ENCODE measurements at places on chromosomes 6 and 20.

- no peak for DNase-seq
Observed at GRCh38 chr6:157954150-157955117, 27.2 kb upstream of the SYNJ2 start.

DNA sequence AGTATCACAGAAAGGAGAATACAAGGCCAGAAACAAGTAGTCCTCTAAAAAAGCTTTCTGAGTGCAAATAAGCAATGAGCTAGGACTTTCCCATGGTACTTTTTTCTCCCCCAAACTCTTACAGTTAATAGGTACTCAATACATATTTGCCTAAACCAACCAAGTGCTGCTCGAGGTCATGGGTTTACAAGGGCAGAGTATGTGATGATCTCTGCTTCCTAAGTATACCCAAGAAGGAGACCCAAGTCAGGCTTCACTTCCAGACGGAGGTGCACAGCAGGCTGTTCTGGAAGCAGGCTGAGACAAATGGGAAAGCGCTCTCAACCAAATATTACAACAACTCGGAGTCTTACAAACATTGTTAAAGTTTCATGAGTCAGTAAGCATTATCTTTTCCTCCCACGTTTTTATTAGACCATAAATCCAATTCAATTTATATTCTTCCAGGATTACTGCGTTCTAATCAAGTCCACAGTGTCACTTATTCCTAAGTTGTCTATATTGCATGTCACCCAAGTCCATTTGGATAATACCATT lies 8.1 kb downstream of the FYN start:
- DNase-seq, result no peak

GRCh38 chr6:71168233-71168765 lies 120.3 kb upstream of the OGFRL1 start:
- no peak for DNase-seq

- DNase-seq, result no peak
Observed at GRCh38 chr20:49379338-49379737, 101.5 kb upstream of the ZNFX1 start.

DNA sequence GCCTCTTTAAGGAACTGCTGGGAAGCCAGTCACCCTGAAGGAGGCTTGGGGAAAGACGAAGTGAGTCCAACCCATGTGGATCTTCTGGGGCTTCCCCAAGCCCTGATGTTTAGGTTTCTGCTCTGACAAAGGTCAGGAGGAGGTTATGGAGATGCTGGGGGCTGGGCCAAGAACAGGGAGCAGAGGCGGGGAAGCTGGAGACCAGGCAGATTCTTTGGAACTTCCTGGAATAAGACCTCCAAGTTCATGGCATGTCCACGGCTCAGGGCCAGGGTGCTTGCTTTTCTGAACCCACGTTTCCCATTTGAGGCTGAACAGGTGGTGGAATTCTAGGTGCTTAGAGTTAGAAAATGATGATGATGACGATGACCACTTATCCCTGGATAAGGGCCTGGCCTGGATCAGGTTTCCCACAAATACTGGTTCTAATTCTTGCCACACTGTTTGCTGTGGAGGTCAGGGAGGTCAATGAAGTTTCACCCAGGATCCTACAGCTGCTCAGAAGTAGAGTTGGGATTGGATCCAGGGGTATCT lies 30.0 kb upstream of the TGM2 start:
- DNase-seq, result no peak

DNA sequence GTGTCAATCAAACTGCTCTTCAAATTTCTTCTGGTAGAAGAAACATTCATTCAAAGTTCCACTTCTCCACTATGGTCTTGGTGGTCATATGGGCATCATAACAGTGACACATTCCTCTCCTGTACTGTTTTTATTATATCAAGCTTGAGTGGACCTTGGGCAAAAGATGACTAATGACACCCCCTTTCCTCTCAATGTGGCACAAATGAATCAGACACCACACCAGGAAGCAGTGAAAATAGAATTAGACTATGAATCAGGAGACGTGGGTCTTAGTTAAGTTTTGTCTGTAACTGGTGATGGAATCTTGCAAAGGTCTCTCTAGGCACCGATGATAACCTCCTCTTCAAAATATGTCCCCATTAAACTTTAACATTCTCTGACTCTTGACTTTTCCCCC lies 9.0 kb upstream of the NRSN1 start:
- DNase-seq, result no peak

- no peak for DNase-seq
Observed at GRCh38 chr20:13984211-13984610, 6.2 kb downstream of the SEL1L2 start.

GRCh38 chr6:122790423-122791309 lies 1.6 kb downstream of the SMPDL3A start:
- DNase-seq, result no peak

DNA sequence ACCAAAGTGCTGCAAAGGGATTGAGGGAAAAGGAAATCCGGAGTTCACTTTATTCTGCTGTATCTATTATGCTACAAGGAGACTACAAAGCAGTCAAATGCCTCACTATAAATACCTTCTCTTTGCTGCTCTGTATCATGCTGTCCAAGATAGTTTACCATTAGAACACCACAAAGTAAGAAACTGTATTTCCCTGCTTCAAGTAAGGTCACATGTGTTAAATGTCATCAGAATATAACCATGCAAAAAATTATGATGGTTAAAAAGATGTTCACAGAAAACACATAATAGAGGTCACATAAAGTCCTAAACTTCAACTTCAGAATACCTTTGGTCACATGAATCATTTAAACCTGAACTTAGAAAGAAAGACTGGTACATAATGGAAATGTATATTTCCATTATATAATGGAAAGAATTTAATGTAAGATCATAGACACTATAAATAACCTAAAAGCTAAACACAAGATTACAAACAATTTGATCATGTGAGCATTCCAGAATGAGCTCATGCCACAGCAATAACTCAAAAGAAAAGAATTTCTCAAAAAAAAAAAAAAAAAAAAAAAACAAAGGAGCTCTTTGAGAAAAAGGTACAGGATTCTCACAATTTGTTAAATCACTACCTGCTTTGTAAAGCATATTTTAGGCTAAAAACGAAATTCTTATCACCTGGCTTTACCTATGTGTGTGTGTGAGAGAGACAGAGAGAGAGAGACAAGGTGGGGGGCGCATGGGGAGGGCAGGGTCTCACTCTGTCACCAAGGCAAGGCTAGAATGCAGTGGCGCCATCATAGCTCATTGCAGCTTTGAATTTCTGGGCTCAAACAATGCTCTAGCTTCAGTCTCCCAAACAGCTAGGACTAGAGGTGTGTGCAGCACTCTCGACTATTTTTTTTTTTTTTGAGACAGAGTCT lies 58.7 kb downstream of the KIF13A start:
- DNase-seq, result no peak

GRCh38 chr6:43837507-43837906 lies 67.5 kb downstream of the VEGFA start:
- DNase-seq, result no peak

DNA sequence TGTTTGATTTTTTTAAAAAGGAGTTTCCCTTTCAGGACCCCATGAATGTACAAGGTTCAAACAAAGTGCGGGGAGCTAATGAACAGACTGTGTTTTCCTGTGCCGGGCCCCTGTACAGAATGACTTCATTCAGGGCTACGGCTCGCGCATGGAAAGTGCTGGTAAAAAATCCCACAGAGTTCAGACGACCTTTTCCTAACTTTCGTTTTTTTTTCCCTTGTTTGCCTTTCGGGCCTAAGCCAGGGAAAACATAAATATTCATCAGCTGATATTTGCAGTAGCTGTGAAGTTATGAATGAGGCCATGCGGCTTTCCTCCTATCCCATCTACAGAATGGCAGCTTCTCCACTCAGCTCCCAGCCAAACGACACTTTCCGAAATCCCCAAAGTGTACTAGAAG lies 74.0 kb downstream of the HAO1 start:
- DNase-seq, result no peak

GRCh38 chr6:44237021-44237812 lies 9.7 kb upstream of the HSP90AB1 start:
- DNase-seq, result no peak

GRCh38 chr20:39108746-39109145 lies 146.6 kb downstream of the DHX35 start:
- DNase-seq, result no peak

- DNase-seq, result no peak
Observed at GRCh38 chr6:55456016-55456415, 123.0 kb downstream of the HMGCLL1 start.

DNA sequence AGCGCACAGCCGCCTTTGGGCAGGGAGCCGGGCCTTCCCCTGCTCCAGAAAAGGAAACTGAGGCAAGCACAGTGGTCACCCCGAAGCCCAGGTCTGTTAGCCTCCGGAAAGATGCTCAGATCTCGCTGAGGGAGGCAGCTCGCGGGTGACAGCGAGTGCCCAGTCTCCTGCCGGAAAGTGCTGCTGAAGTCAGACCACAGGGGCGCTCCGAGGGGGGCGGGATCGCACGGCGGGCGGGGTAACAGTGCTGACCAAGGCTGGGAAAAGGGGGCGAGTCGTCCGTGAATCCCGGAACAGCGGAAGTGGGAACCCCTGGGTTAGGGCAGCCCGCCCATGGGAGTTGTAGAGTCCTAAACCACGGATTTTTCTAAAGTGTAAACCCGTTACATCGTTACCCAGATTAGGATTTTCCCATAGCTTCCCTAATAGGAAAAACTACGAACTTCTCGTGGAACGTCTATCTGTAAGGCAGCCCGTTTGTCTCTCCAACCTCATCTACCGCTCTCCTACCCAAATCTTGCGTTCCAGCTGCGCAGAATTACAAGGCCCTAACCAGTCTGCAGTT lies 504 bp downstream of the VPS16 start:
- DNase-seq, result peak; percentile 9

GRCh38 chr20:23640018-23640601 lies 2.4 kb upstream of the CST3 start:
- DNase-seq, result no peak

GRCh38 chr20:32780749-32781655 lies 18.8 kb downstream of the DNMT3B start:
- DNase-seq, result no peak

GRCh38 chr20:1144401-1145172 lies 26.2 kb downstream of the PSMF1 start:
- DNase-seq, result no peak

DNA sequence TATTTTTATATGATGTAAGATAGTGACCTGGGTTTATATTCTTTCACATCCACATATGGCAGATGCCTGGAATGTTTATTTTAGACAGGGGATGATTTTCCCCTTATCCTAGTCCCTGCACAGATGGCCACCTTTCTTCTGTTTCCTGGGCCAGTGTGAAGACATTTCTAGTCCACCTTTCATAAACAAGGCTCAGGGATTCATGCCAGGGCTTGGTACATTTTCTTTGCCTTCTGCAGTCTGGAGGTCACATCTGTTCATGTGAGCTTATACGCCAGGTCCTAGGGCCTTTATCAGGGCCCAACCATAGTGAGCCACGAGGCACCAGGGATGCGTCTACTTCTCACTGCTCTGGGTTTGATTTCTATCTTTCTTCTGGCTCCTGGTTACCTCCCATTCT lies 38.0 kb upstream of the ERVFRD-1 start:
- DNase-seq, result no peak

DNA sequence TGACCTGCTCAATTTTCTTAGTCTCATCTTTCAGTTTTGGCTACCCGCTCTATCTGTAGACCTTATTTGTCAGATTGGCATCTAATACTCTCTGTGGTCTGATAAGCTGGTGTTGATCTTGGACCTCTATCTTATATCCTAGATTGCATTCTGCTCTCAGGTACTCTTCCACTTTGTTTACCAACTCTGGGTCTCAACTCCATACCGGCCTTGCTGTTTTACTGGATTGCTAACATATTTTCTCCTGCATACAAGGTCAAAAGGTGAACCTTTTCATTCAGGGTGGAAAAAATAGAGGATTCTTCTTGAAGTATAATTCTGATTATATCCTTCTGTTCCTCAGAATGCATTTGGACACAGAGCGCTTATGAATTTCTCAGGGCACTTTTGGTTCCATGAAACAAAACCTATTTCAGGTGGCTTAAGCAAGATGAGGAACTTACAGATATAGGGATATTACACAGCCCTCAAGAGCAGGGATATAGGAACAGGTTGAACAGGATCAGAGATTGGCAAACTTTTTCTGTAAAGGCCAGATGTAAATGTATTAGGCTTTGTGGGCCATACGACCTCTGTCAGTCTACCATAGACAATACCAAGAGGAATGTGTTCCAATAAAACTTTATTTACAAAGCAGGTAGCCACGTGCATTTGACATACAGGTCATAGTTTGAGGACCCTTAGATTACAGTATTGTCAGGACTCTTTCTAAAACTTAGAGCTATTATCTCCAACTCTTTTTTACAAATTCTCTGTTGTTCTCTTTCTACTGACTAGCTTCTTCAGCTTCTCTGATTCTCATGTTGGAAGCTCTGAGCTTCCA lies 2.5 kb upstream of the SH3BGRL2 start:
- DNase-seq, result no peak

DNA sequence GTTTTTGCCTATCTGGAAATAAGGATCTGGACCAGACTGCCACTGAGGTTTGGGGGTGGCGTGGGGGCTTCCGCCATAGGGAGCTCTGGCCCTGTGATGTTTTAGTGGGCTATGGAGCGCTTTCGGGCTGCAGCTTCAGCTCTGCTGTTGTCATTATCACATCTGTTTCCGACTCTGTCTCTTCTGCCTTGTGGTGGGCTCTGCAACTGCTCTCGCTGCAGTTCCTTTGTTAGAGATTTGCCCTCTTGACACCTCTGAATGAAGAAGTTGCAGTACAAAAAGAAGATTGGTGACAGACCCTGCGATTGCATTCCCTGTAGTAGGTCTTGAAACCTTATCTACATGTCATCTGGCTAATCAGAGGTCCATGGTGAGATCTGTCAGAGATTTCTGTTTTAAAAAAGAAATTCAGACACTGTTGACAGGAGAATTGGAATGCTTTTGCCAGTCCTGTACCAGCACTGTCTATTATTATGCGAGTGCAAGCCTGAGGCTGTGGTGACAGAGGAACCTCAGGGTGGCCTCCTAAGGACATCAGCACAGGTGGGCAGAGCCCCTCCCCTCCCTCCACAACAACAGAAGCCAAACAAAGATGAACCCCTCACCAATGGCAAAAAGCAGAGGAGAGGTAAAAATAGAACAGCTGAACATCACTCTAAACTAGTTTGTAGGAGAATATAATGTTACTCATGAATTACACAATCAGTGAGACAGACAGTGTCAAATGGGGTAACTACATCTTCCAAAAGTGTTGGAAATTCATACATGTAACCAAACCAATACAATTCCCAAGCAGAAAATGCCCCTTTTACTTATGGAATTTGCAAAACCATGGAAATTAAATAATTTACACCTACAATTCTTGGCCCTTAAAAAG lies 63.5 kb upstream of the DEFB112 start:
- DNase-seq, result no peak

- DNase-seq, result no peak
Observed at GRCh38 chr6:51960419-51960818, 127.0 kb downstream of the PKHD1 start.

DNA sequence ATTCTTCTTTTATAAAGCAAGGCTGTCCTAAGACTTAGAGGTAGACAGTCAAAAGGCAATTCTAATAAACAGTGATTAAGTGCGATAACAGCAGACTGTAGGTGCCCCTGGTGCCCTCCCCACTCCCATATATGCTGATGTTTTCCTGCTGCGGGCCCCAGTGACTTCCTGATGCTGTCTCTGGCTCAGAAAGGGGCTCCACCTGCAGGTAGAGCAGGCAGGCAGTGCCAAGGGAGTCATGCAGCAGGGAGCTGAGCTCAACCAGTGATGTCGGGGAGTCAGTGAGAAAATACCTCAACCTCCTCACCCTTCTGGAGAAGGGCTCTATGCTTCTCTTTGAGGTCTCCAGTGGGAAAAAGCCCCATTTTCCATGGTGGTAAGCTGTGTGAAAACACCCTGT lies 126.7 kb upstream of the SSTR4 start:
- DNase-seq, result no peak
